NCI-H1436 (cell line): ENCODE measurements at places on chromosomes 11 and 22.

DNA sequence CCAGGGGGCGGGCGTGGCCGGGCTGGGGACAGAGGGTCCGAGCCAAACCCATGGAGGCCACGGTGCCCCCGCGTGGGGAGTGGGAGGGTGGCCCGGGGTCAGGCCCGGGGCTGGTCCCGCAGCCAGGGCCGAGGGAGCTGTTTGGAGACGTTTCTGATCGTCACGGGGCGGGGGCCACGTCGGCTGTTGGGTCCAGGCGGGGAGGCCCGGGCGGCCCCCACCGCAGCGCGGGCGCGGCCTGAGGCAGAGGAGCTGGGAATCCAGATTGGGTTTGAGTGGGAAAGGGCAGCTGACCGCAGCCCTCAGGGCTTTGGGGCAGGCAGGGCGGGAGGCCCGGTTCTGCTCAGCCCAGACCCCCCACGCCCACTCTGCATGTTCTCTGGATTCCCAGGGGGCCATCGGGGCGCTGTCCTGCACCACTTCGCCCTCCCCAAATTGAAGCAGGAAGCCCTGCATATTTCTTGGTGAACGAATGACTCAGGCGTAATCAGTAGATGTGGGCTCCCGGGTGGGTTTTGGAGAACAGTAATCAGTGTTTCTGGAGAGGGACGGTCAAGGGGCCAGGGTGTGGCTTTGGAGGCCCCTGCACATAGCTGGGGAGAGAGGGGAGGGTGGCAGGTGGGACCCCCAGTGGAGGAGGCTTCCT is 583 bp downstream of the MRPL23 start:
- no peak for DNase-seq

GRCh38 chr11:69157822-69158231 is 2.1 kb downstream of the SMIM38 start:
- DNase-seq = no peak

DNA sequence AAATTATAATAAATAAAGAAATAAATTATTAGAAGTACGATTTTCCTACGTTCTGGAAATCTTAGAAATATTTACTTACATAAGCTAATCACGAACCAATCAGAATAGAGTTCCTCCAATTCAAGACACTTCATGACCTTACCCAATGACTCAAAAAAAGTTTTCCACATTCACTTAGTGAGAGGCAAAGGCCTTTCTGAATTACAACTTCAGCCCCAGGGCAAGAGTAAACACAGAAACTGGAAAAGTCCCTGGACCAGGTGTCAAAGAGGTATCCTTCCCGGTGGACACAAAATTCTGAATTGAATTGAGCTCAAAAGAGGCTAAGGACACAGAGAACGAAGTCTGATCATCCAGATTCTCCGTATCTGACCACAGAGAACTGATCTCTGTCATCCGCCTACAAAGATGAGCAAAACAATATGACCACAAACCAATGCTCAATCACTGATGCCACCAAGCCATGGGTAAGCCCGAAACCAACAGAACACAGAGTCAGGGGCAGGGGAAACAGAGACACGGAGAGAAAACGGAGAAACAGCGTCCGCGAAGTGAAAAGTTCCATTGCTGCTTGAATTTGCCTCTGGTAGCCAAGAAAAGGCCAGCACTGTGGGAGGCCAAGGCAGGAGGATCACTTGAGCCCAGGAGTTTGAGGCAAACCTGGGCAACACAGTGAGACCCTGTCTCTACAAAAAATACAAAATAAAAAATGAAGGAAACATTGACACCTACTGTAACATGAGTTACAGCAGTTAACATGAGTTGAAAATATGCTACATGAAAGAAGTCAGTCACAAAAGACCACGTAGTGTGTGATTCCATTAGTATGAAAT is 6.8 kb downstream of the BID start:
- DNase-seq = no peak

- DNase-seq = no peak
Measured at GRCh38 chr22:37100589-37101127, 8.9 kb downstream of the TMPRSS6 start.

GRCh38 chr11:10742460-10743208 is 8.4 kb upstream of the CTR9 start:
- no peak for DNase-seq

GRCh38 chr11:119907122-119907851 is 178.3 kb upstream of the NECTIN1 start:
- no peak for DNase-seq

DNA sequence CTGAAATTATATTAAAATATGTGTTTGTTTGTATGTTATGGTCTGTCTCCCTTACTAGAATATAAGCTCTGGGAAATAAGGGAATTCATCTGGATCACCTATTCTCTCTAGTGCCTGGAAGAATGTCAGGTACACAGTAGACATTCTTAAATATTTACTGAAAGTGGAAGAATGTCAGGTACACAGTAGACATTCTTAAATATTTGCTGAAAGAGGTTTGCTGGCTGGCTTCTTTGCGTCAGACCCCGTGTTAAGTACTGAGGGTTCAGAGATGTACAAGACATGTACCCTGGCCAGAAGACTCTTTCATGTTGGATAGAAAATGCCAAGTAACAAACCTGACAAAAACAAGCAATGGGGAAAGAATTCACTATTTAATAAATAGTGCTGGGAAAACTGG is 199.1 kb downstream of the INSC start:
- no peak for DNase-seq

GRCh38 chr11:9972989-9973388 is 309.1 kb downstream of the SWAP70 start:
- DNase-seq = no peak
